ENCODE measurements at places on chromosomes 11 and 22. TPM values are rescaled to one million over a fixed set of nuclear protein-coding genes. Genes with fewer than 3 reads are reported as not detected.

DNA sequence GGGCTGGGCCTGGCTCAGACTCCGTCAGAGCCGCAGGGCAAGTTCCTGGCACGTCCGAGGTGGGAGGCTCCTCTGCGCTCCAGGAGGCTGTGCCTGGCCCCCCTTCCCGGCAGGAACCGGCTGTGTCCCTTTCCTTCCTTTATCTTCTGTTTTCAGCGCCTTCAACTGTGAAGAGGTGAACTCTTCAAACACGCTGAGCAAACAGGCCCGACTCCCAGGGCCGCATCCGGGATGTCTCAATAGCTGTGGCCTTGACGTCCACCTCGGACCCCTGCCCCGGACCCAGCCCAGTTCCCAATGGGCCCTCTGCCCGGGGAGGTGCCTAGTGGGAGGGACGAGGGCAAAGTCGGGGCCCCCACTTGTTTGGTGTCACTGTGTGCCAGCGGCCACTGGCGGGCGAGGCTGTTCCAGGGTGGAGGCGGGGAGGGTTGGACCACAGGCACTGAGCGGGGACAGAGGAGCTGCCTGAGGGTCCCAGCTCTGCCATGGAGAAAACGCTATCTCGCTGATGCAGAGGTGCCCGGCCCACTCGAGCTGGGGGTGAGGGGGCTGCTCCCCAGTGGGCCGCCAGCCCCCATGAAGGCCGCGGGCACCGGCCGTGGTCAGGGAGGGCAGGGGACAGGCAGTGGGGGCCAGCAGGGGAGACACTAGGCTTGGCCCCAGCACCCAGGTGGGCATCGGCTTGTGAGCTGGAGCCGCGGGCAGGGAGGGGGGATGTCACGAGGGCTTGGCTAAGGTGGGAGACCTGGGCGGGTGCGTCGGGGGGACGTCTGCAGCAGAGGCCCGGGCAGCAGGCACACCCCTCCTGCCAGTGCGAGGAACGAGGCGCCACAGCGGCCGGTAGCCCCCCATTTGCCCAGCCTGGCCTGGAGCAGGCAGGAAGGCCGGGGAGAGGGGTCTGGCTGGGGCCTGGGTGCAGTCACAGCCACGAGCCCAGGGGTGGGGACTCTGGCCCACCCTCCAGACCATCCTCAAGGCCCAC lies 2.7 kb upstream of the MUC5B start:
- DNase-seq = no peak

The ZNF280B gene
- 1.0 TPM for total RNA-seq

- DNase-seq = no peak
These were observed 41.9 kb downstream of the TOLLIP start for GRCh38 chr11:1267441-1268100.

- DNase-seq = no peak
These were observed 10.2 kb downstream of the LRRC74B start for GRCh38 chr22:21055880-21056319.

DNA sequence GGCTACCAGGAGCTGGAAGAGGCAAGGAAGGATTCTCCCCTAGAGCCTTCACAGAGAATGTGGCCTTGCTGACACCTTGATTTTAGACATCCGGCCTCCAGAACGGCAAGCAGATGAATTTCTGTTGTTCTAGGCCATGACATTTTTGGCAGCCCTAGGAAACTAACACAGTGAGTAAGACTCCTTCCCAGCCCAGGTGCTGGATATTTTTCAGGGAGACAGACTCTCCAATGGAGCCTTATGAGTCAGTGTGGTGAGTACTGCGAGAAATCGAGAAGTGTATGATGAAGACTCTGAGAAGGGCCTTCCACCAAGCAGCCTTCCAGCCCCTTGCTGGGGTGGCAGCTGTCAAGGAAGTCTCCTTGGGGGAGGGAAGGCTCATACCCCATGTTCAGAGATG lies 114.4 kb downstream of the OSBP2 start:
- no peak for DNase-seq

DNA sequence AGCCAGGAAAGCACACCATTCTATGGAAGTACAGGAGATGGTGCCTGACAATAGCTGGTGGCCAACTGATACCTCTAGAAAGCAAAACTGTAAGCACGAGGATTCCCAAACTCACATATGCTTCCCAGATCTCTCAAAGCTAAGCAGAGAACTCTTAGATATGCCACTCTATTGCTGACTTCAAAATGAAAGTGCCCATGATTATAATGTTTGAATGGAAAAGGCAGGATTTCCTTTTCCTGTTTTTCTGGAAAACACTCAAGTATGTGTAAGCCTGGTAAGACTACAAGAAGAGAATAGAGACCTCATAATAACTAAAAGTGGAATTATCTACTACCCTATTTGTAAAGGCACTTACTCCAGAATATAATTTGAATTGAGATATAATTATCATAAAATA lies 2.6 kb upstream of the CARD18 start:
- DNase-seq = no peak

DNA sequence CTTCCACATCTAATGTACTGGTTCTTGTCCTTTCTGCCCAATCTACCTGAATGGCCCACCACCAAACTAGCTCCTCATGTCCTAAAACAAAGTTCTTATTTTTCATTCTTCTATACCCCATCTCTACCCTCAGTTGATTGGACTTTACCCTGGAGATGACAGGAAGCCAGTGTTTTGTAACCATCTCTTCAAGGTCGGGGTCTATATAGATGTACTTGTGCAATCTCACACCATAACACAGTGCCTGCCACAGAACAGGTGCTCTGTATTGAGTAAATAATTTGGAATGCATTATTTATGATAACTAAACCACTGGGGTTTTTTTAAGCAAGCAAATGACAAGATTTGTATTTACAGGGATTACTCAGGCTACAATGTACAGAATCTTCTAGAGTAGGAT lies 76.7 kb upstream of the FAM181B start:
- DNase-seq = no peak

GRCh38 chr11:55673860-55674259 lies 11.9 kb downstream of the OR4C6 start:
- DNase-seq = no peak

DNA sequence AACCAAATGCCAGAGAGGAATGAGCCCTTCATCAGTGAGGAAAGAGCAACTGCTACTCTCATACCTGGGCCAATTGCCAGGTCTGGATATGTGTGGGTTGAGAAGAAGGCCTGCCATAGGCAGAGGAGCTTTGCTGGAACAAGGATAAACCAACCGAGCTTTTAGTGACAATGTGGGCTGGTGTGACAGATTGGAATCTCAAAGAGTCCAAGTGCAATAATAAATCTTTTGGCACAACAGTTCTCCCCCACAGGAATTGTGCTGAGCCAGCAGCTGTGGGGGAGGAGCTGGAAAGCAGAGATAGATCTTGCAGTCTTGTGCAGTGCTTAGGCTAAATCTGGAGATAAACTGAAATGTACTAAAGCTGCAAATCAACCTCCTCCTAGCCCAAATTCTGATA lies 79.4 kb upstream of the ISX start:
- DNase-seq = peak; percentile 82

DNA sequence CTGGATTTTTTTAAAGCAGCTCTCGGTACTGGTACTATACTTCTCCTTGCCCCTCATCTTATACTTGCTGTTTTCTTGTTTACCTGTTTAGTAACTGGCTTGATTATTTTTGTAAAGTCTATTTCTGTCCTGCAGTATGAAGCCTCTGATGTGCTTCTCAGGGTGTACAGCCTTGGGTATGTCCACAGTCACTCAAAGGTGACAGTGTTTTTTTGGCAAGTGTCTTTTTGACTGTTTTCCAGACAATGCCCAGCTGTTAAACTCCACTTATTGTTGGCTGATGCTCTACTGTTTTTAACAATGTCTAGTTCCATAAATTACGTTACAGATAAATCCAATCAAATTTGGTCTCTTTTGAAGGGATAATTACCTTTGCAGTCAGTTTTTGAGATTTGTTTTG lies 475.2 kb downstream of the JRKL start:
- no peak for DNase-seq
